Frontal cortex (tissue), 4 donors: ENCODE measurements at places on chromosomes 7 and 10. TPM values are rescaled to one million over a fixed set of nuclear protein-coding genes. Genes with fewer than 3 reads are reported as not detected.

Gene LBX1
- not detected for total RNA-seq

Gene CREB5
- 4.5 TPM for total RNA-seq

DNA sequence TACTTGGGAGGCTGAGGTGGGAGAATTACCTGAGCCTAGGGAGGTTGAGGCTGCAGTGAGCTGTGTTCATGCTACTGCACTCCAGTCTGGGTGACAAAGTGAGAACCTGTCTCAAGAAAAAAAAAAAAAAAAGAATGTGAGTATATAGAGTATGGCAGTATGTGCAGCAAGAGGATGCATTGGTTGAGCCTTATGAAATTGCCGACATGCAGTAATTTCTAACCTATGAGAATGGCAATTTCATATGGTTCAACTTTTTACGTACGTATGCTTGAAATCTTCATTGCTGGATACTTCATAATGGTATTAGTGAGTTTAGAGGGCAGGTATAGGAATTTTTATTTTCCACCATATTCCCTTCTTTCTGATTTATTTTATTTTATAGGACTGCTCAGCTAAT, 4.6 kb upstream of the FAM133B start:
- no peak for DNase-seq

- no peak for DNase-seq
These were observed 84.7 kb downstream of the CCNY start for GRCh38 chr10:35420827-35421552.

- DNase-seq, result no peak
These were observed 53.5 kb downstream of the ZNF467 start for GRCh38 chr7:149719912-149720335.

- no peak for DNase-seq
These were observed 356.2 kb upstream of the LRGUK start for GRCh38 chr7:133770863-133771492.

- no peak for DNase-seq
These were observed 920.5 kb downstream of the KCNMA1 start for GRCh38 chr10:76717141-76717540.
